GM13977 (cell line): ENCODE measurements at places on chromosomes 3 and 15.

GRCh38 chr3:116097226-116097625, 348.1 kb downstream of the LSAMP start:
- DNase-seq = no peak

- peak; percentile 3 for DNase-seq
These were observed 395.3 kb downstream of the IL5RA start for GRCh38 chr3:2714834-2715233.

DNA sequence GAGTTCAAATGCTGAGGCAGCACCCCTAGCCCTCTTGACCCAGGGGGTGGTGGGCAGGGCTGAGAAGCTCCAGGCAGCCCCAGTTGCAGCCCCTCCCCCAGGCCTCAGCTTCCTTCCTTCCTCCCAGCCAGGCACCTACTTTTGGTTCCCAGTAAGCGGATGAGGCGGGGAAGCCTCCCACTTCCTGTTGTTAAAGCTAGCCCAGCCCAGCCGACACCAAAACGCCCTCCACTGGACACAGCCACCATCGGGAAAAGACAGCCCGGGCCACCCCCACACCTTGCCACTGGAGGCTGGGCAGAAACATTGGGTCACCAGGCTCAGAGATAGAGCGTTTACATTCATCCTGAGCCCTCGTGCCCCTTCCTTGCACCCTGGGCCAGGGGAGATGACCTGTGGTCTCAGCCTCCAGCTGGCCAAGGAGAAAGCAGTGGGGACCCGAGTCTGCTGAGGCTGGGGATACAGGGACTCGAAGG, 3.5 kb downstream of the DUSP7 start:
- peak; percentile 46 for DNase-seq

GRCh38 chr3:187223799-187224198, 26.5 kb downstream of the RTP1 start:
- no peak for DNase-seq

- DNase-seq = no peak
These were observed 71.0 kb upstream of the NR2E3 start for GRCh38 chr15:71739355-71739754.

DNA sequence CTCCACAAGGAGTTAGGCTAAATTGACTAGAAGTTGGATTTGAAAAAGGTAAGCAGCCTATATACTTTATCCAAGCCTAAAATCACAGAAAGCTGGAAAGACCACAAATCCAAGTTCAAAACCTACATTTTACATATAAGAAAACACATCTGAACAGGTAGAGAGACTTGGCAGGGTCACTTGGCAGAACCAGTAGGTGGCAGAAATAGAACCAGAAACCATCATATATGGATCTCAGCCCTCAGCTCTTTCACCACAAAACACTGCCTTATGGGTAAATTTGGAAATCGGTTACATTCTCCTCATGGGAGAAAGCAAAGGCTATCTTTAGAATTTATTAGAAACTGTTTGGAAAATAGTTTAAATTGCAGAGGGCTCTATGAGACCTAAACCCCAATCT, 44.2 kb downstream of the MKRN2 start:
- DNase-seq = no peak

DNA sequence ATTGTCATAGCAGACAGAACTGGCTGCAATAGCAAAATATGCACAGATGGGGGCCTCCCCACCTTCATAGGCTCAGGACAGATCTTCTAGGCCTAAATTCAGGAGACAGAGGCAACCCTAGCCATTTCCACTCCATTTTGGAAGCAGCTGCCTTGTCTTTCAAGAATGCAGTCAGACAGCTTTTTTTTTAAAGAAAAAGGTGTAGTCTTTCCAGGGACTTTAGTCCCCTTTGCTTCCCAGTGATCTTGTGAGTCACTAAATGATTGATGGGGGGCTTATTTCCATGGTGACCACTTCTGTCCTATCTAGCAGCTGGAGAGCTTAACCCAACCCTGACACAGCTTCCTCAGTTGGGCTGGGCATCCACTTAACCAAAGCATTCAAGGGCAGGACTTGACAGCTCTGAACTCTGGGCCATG, 165.9 kb downstream of the TPRG1 start:
- no peak for DNase-seq

- DNase-seq = peak; percentile 46
These were observed 138.1 kb downstream of the TMCO5A start for GRCh38 chr15:38072348-38073177.

DNA sequence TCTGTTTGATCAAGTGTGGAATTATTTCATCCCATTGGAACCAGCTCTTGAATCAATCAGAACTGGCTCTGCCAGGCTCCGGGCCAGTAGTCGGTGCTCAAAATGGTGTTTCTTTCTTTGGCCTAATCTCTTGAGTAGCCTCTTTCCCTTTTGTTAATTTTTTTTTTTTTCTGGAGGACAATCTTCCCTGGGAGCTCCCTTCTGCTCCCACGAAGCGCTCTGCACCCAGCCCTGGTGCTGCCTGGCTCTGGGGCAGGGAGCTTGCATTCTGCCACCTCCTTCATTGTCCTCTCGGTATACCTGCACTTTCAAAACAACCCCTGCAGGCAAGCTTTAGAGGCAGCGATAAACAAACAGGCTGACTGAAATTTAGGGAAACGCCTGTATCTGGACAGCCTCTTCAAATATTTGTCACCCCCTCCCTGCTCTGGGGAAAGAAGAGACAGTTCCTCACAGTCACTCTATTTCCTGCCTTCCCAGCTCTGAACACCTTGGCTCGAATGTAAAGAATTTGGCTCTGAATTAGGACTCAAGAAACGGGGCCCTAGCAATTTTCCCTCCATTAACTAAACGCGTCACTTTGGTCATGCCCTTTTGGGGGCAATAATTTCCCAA, 1.1 kb upstream of the THSD4 start:
- no peak for DNase-seq

DNA sequence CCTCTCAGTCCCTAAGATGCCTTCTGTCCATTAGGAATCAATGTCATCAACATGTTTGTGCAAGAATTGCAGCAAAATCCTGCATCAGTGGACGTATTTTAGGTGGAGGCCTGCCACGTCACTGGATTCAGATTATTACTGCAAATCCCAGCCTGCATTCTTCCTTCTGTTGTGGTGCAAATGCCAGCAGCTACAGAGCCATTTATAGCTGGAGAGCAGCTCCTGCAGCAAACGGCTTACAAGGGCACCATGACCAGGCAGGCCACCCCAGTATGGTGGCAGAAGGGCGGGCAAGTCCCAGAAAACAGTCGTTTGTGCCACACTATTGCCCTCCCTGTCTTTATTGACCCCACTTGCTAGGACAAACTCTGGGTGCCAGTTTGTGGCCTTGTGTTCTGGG, 74.7 kb downstream of the SNRK start:
- no peak for DNase-seq

- DNase-seq = no peak
These were observed 1.6 kb downstream of the C15orf39 start for GRCh38 chr15:75203017-75203907.

DNA sequence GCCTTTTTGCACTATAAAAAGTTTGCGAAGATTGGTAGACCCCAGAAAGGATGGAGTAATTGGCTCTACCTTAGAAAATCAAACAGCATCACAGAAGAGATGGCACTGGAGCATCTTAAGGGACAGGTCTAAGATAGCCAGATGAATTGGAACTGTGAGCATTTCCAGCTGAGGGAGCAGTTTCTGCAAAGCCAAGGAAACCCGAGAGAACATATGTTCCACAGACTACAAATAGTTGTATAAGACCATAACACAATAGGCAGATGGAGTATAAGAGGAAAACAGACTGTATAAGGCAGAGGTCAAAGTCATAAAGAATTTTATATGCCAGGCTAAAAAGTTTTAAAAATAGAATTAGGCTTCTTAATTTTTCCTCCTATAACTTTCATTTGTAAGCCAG, 46.0 kb downstream of the TSC22D2 start:
- no peak for DNase-seq

DNA sequence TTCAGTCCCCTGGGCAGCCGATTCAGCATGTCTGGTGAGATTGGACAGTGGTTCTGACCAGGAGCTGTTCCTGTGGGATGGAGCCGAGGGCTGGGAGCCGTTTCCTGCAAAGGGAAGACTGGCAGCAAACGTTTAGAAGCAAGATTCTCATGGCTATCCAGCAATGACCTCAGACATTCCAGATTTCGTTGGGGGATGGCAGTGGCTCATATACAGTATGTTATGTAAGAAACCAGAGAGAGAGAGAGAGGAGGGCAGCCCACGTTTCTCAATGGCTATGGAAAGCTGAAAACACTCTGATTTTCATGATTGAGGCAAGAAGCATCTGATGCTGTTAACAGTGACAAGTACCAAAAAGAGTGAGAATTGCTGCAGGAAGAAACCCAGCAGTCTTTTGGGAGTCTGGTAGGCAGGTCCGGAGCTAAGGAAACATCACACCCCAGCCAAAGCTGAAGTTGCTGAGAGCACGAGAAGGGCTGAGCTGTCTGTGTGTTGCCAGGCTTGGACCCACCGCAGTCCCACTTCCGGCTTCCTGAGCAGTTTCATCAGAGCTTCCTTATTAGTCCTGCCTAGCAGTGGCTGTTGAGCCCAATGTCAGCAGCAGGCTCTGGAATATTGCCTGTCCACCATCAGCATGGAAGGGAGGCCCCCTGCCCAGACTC, 25.6 kb upstream of the VPS8 start:
- no peak for DNase-seq

GRCh38 chr3:12886106-12886679, 44.8 kb upstream of the RPL32 start:
- peak; percentile 43 for DNase-seq

DNA sequence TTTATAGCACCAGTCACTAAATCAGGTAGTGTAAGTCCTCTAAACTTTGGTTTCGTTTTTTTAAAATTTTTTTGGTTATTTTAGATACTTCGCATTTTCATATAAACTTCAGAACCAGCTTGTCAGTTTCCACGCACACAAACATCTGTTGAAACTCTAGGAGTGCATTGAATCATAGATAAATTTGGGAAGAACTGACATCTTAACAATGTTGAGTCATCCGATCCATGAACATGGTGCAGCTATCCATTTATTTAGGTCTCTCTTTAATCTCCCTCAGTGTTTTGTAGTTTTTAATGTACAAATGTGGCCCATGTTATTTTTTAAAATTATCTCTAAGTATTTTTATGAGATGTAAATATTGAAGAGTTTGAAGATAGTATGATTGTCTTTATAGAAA, 17.7 kb downstream of the TICRR start:
- DNase-seq = no peak

DNA sequence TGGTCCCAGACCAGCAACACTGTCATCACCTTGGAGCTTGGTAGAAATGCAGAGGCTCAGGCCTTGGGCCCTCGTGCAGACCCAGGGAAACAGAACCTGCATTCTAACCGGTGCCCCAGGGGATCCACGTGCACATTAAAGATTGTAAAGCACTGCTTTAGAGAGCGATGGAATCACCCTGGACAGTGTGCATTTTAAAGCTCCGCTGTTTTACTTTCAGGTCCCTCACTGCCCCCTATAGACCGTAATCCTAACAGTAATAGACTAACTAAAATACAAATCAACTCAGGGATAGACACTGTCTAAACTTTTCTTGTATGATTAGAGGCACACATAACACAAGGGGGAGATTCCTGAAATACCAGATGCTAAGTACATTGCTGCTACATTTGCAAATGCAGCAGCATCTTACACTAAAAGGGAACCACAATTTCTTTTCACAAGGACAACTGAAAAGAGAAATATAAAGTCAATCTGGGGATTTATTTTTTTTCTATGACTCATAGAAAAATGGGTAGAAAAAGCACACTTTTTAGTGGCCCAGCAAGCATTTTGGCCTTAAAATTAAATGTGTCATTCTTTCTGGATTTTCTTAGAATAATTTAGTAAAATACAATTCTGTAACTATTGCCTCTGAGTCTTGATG, 10.5 kb upstream of the SH3GL3 start:
- peak; percentile 24 for DNase-seq

DNA sequence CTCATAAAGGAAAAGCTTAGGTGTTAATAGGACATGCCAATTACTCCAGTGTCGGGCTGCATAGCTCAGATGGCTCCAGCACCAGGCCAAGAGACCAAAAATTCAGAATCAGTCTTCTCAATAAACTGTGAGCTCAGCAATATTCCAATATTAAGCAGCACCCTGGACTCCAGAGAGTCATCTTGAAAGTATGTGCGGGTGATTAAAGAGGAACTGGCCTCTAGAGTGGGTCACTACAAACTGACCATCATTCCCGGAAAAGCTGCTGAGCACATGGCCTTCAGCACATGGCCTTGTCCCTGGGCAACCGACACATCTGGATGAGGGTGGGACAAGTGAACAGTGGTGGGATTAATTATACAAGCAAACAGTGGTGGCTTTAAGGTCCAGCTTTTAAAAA, 59.0 kb downstream of the MAGI1 start:
- DNase-seq = no peak

DNA sequence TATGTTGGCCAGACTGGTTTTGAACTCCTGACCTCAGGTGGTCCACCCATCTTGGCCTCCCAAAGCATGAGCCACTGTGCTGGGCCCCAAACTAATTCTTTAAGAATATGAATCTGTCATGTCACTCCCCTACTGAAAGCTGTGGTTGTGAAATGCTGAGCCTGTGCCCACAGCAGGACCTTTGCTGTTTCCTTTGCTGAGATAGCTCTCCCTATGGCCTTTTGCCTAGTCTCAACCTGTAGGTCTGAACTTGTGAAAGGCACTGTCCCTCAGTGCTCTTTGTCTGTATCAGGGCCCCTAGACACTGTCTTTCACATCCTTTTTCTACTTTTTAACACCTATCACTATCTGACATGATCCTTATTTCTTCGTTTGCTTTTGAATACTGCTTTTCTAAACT, 62.7 kb upstream of the CCR4 start:
- DNase-seq = peak; percentile 66
